Retinal pigment epithelial cell (primary cell): ENCODE measurements at places on chromosomes 16 and 17.

- DNase-seq, result peak; percentile 6
Observed at GRCh38 chr16:74521691-74522090, 85.2 kb downstream of the GLG1 start.

DNA sequence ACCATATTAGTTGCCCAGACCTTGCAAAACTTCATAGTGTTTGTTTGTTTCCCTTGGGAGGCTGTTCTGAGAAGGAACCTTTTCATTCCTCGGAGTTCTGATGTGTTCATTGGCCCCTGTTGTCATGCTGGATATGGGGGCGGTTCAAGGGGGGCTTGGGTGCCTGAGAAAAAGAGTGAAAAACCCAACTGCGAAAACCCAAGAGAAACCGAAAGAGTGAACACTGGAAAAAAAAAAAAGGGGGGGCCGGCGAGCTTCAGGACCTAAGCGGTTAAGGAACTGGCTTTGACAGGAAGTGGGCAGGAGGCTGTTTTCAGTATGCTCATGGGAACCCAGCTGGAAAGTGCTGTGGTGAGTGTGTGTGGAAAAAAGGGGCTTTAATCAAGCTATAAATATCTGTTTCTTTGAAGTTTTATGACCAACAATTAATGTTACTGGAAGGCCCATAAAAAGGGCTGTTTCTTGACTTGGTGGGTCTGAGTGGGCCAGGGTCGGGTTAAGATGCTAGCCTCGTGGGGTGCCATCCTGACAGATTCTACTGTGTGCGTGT, 510.7 kb downstream of the MAF start:
- no peak for DNase-seq

DNA sequence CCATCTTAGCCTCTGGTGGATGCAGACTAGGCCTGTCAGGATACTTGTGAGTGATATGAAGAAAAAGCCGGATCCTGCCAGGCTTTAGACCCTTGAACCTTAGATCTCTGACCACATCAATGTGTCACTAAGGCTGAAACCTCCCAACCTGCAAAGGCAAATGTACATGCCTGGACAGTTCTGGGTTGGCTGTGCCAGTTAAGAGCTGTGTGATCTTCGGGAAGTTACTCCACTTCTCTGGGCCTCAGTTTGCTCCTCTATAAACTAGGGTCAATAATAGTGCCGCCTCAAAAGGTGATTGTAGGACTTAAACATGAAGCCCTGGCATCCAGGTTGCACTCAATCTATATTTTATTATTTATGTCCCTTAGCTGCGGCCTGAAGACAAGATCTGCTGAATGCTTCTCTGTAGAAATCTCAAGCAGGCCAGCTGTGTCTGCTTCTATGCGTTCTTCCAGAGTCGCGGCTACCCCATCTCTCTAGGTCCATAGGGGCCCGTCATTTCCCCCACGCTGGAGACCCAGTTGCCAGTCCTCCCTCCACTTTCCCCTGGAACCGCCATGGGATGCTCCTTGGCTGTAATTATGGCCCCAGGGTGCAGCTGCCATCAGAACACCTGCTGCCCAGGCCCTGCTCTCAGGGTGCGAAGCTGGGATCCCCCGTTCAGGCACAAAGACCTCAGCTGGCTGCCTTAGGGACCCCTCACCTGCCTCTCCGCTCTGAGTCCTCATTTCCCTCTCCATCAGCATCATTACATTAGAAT, 50.2 kb downstream of the AKAP1 start:
- no peak for DNase-seq

DNA sequence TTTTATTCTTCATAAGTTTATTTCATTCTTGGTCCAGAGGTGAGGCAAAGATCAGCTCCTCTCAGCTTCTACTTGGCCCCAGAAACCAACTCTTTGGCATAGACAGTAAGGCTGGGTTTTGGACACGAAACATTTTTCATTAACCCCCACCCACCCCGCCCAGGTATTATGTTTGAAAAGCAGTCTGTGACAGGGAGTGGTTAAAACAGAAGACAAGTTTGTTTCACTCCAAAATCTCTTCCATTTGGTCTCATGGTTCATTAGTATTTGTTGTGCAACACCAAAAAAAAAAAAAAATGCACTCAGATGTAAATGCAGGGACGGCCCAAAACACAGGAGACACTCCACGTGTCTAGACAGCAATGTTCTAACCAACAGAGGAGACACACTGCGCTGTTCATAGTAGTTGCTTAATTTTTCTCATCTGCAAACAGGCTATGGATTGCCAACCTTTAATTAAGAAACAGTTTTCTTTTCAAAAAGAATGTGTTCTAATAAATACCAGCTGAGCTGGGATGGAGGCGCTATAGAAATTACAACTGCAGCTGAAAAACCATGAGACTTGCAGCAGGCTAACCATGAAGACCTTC, 39.8 kb upstream of the MMP2 start:
- DNase-seq, result no peak

GRCh38 chr16:57509231-57509923, 23.1 kb upstream of the DOK4 start:
- no peak for DNase-seq

DNA sequence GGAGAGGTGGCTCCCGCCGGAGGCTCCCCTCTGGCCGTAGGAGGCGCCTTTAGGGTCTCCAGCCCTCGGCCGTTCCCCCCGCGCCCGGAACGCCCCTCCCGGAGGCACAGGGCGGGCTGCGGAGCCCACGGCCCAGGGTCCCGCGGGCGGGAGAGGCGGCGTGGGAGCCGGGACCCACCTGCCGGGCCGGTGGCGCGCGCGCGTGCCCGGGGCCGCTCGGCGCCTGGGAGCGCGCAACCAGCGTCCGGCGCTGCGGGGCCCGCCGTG, at the start of gene MIF4GD:
MIF4GD (minus strand) TSS at position 266 of the 267 bp plus-strand sequence. CDS start 1,036 bp downstream, outside the sequence.
- DNase-seq, result no peak

DNA sequence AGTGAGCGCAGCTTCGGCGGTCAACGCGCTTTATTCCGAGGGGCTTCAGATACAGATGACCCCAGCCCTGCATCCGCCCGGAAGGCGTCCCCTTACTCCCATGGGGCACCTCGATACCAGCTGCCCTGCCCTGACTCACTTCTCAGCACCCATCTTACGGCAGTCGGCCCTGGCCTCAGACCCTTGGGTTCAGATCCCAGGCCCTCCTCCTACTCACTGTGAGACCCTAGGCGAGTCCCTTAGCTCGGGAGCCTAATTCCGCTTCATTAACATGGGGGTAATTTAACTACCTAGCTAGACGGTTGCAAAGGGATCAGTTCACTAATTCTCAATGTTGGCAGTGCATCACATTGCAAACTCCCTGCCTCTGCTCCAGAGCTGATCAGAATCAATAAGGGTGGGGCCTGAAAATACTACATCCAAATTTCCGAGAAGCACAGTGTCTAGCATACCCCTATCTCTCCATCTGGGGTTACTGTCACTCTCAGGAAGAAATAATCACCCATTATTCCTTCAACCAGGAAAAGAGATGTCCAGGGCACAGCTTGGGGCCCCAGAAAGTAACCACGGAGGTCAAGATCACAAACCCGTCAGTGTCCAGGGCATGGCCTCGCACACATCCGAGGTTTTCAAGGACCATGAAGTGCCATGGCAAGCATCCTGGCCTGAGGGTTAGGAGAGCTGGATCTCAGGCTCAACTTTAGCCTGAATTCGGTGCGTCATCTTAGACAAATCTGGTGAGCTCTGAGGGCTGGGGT, 415 bp upstream of the FLOT2 start:
- no peak for DNase-seq

GRCh38 chr16:24538756-24539294, 541 bp upstream of the RBBP6 start:
- no peak for DNase-seq

DNA sequence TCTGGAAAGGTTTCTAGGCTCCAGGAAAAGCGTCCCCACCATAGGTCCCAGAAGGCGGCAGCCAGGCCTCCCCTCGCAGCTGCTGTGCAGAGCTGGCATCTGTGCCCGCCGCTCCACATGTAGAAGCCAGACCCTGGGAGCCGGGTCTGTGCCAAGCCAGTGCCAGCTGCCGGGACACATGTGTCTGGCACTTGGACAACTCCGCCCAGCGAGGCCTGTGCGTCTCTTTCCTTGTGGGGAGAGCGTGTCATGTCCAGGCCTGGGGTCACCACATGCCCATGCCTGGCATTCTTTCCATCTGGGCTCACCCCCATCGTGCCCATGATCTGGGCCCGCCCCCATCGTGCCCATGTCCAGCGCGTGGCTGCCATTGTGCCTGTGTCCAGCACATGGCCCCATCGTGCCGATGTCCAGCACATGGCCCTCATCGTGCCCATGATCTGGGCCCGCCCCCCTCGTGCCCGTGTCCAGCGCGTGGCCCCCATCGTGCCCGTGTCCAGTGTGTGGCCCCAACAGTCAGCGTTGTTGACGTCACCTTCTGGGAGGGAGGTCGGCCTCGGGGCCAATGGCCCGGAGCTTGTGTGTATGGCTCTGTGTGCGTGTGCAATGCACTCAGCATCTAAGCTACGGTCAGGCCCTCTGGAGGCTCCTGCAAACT, 13.3 kb upstream of the ACSF3 start:
- DNase-seq, result no peak

DNA sequence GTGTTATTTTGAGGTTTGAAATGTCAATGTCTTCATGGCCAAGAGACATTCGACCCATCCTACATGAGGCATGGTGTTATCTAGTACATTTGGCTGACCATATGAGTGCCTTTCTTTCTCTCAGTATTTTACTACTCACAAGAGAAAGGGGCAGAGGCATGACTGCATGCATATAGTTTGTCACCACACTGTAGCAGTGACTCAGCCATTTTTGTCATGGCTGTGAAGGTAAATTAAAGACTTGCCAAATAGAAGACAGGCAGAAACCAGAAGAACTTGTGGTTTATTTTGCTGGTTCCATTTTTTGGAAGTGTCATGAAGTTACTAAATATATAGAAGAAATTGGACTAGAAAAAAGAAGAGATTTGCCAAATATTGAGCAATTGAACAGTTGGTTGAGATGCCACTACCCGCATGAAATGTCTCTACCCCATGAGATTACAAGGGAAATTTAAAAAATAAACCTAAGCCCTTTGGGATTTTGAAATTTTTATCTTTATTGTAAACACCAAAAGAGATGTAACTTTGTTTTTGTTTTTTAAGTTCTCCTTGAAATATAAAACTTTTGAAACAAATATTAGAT, 170.3 kb downstream of the CHD9 start:
- DNase-seq, result no peak

DNA sequence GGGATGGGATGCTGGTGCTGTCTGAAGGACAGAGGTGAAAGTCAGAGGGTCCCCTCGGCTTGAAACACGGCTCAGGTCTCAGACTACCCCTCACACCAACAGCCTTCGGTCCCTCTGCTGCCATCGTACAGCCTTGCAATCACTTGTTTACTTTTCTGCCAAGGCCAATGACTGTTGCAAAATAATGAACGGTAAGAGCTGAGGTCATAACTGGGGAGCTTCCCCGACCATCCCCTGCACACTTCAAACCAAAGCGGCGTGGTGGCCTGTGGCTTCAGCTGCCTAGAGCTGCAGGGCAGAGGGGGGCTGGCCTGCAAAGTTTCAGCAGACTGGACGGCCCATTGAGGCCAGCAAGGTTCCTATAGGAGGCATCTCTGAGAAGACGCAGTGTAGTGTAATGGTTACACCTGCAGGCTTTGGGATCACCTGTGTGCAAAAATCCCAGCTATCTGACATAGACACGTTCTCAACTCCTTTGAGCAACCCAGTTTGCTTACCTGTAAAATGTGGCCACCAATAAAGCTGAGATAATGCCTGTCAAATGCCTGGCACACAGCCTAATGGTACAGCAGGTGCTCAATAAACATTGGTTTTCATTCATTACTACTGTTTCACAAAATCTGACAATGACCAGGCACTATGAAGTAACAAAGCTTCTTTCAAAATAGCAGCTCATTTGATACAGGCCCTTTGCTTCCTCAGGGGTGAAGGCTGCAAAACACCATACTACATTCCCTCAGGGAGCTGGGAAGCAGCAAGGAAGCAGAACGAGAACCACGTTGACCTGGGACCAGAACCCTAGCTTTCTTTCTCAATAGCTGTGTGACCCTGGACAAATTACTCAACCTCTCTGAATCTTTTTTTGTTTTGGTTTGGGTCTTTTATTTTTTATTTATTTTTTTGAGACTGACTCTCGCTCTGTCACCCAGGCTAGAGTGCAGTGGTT, 5.0 kb downstream of the PAM16 start:
- no peak for DNase-seq

- DNase-seq, result no peak
Observed at GRCh38 chr16:88649924-88650748, 717 bp downstream of the CYBA start.

DNA sequence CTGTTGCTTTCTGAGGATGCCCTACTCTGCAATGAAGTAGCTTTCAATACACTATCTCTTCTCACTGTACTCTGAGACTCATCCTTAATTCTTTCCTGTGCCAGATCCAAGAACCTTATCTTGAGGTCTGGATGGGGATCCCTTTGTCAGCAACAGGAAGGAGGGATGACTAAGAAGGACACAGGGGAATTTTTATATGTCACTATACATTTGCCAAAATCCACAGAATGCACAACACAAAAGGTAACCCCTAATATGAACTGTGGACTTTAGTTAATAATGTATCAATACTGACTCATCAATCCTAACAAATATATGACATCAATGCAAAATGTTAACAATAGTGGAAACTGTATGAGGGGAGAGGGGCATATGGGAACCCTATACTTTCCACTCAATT, 4.7 kb upstream of the RBBP6 start:
- DNase-seq, result no peak

DNA sequence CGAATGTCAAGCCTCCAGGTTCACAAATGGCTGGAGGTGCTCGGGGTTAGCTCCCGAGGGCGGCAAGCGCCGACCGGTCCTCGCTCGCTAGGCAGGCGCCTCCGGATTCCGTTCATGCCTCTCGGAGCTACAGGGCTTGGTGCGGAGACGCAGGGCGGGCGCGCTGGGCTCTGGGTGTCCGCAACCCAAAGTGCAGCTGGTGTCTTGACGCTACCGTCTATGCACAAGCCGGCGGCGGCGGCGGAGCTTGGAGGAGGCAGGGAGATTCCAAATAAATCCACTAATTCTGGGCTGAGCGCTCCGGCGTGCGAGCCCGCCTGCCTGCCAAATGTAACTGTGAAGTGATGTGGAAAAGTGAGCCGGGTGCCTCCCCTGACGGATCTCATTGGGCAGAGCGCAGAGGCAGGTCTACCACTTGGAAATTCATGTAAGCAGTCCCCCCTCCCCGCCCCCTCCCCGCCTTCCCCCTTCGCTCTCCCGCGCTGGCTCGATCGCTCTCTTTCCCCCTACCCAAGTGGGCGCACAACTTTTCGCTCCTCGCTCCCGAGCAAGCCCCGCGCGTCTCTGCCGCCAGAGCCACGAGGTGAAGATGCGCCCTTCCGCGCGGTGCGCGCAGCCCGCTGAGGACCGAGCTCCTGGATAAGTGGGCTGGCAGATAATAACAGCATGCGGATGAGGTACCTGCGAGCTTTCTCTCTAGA, at the start of gene CDH8:
CDH8 (minus strand) TSS at position 338 of the 701 bp plus-strand sequence. CDS start 15,035 bp downstream, outside the sequence.
- no peak for DNase-seq

DNA sequence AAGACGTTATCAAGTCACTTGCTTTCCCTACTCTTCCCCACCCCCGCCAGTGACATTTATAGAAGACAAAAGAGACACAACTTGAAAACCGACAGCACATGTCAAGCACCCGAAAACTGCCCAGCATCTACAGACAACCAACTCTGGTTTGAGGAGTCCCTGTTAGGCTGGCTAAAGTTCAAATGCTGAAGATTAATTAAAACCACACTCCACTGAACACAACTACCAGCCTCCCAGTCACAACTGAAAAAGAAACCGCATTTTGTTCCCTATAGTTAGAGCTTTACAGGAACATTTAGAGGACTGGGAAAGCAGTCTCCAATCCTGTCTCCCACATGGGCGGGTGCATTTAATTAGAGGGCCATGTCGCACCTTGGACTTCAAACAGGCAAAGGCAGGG, 73.0 kb upstream of the COX10 start:
- no peak for DNase-seq
